ENCODE measurements at places on chromosomes 2 and 18.

DNA sequence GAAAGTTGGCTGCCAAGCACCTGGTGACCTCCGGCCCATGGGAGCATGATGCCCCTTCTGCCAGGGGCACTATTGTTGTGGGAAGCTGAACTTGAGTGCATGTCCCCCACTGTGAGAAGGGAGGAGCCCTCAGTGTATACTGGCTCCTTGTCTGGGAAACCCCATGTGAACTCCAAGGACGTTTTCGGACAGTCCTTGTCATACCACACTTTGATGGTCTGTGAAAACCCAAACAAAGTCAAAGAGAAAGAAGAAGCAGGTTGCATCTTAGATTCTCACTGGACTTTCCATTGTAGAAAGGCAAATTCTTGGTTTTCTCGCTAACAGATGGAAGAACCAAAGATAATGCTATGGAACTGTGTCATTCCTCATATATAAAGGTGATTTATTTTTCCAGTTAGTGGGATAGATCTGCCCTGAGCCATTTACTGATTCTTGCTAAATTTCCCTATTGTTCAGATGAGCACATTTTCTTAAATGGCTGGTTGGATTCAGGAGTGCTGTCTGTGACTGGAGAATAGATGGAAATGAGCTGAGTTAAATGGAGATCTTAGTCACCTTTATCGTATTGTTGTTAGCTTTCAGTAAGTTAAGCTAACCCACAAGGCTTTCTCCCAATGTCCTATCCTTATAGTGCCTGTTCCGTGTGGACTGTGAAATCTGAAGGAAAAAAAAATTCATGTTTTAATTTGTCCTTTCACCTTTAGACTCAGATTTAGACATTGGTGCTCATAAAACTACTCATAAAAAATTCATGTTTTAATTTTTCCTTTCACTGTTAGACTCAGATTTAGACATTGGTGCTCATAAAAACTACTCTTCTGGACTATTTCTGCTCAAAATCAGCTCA is 166.6 kb downstream of the ACTR3 start:
- DNase-seq: no peak

DNA sequence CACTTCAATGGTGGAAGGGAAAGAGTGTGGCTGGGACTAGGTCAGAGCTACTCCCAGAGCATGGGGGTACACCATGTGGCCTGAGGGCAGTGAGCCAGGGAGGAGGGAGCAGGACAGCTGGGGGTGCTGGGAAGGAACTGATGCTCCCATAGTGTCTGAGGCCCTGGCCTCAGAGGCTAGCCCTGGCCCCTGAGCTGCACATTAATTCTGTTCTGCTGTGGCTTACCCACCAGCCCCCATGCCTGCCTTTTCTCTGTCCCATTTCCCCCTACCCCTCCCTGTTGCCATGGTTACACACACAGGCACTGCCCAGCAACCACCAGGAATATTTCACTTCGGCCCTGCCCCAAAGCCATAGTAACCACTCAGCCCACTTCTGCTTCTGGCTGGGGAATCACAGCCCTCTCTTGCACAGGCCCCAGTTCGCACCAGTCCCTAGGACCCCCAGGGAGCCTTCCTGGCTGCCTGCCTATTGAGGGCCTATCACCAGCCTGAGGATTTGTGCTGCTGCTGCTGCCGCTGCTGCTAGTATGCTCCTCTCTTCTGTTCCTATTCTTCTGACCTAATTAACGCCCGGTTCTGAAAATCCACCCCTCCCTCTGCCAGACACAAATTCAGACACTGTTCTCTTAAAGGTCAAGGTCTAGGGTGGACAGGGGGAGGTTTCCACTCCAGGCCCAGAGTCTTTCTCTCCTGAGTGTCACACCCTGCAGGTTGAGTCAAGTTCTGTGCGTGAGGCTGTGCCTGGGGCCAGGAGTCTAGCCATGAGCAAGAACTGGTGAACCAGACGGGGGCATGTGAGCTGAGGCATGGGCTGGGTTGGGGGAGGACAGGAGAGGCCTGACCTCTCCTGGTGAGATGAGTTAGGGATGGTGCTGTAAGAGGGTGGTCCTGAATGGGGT is 87.1 kb upstream of the MCFD2 start:
- DNase-seq: peak; percentile 73

- DNase-seq: peak; percentile 19
Observed at GRCh38 chr2:223576873-223577272, 25.3 kb downstream of the SCG2 start.

DNA sequence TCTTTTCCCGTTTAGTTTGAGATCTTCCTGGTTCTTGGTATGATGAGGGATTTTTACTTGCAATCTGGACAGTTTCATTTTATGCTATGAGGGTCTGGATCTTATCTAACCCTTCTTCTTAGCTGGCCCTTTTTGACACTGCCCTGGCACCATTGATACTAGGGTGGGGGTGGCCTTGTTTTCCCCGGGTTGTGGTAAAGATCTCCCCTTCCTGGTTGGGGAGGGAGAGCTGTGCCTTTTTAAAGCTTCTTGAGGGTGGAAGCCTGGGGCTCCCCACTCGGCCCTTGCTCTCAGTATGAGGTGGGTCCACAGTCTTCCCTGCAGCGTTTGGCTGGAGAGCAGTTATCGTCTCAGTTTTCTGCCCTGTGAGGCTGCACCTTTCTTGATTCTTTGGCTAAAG is 66.1 kb downstream of the ASB1 start:
- no peak for DNase-seq

DNA sequence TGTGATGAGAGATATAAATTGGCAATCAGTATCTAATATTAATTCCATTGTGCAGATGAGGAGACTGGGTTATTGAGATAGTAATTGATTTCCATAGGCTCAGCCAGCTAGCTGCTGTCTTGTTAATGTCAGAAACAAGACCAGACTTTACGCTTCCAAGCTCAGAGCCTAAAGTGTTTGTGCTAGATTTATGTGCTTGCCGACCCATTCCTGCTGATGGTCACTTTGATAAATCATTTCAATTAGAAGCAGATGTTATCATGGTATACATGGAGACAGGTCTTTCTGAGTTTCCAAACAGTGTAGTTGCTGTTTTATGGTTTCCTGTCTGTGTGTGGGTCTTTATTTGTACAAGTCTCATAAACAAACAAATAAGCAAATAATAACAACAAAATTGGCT is 92.8 kb downstream of the AQP4 start:
- DNase-seq: no peak

- no peak for DNase-seq
Observed at GRCh38 chr2:67039517-67040103, 357.5 kb upstream of the ETAA1 start.

- no peak for DNase-seq
Observed at GRCh38 chr2:70412294-70413070, 110.6 kb upstream of the FAM136A start.

GRCh38 chr2:38722271-38723061 is 28.7 kb downstream of the SRSF7 start:
- DNase-seq: no peak

- no peak for DNase-seq
Observed at GRCh38 chr2:220273082-220273481, 645.7 kb downstream of the SLC4A3 start.

DNA sequence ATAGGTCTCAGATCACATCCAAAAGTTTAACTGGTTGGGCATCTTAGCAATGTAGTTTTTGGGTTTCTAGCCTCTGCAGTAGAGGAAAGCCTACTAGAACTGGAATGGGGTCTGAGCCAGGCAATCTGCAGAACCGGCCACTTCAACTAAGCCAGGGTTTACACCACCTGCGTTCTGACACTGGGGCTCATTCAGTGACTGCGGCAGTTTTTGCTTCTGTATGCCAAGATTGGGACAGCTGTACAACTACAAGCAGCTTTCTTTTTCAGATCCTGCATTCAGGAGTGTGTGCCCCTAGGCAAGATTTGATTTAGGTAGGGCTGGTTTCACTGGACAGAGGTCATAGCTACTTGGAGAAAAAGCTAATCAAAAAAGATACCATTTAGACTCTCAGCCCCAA is 43.7 kb upstream of the IGFBP5 start:
- no peak for DNase-seq

- no peak for DNase-seq
Observed at GRCh38 chr2:60442608-60443007, 110.8 kb downstream of the BCL11A start.

- DNase-seq: no peak
Observed at GRCh38 chr2:129113776-129114175, 795.1 kb upstream of the HS6ST1 start.

DNA sequence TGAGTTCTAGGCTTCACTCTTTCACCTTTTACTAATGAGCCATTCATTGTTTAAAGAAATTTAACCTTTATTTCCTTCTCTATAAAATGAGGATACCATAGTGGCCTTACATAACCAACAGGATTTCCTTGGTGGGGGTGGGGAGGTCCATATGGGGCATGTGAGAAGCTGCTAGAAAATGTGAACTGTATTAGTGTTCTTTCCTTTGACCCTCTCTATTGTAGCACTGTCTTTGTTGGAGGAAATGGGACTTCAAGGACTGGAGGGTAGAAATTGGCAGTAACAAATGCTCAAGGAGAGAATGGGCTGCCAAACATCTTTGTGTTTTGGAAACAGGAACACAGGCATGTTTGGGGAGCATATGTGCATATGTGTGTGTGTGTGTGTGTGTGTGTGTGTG is 468.7 kb upstream of the ZEB2 start:
- DNase-seq: no peak

- no peak for DNase-seq
Observed at GRCh38 chr2:54687595-54688152, 35.8 kb upstream of the EML6 start.

- no peak for DNase-seq
Observed at GRCh38 chr2:136019825-136020224, 34.4 kb upstream of the DARS1 start.

DNA sequence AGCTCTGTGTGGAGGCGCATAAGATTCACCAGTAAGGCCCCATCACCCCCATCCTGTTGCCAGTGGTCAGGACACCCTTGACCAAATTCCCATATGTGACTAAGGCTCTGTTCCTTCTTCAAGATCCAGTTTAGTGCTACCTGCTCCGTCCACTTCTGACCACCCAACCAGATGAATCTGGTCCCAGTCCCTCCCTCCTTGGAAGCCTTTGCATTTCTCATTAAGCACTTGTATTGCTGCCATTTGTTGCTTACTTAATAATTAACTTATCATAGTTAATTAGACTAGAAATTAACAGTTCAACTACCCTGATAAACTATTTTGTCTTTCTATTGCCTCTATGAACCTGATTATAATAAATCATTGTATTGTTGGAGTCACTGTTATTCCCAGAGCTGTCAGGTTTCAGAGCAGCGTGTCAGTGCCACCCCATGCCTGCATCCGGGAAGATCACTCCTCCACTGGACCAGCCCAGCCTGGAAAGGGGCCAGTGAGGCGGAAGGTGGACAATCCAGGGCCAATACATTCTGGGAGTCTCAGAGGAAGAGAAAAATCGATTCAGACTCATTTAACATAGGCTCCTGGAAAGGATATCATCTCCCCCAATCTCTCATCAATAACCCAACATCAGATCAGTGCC is 9.5 kb upstream of the NAT8 start:
- no peak for DNase-seq

DNA sequence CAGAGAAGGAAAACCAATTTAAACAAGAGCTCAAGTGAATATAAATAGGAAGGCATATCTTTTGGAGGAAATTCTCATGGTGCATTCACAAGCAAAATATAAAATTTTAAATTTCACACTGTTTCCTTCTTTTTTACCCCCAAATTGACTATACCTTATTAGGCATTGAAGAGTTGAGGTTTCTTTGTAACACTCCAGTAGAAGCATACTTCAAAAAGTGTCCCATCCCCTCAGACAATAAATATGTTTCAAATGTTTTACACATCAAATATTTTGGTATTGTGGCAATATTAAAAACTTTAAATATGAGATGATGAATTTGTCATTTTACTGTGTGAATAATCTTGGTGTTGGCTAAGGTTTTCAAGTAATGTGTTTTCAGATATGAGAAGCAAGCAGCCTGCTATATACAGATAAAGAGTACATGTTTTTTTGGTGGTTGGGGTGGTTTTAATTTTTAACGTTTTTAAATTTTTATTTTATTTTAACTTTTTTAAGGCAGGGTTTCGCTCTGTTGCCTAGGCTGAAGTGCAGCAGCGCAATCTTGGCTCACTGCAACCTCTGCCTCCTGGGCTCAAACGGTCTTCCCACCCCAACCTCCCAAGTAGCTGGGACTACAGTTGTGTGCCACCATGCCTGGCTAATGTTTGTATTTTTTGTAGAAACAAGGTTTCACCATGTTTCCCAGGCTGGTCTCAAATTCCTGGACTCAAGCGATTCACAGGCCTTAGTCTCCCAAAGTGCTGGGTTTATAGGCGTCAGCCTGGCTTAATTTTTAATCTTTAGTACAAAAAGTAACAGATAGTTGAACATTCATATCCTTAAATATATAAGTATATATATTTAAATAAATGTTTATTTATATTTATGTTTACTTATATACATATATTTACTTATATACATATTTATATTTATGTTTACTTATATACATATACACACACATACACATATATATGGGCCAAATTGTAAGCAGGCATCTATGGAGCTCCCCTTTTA is 36.5 kb upstream of the DLX1 start:
- DNase-seq: no peak

DNA sequence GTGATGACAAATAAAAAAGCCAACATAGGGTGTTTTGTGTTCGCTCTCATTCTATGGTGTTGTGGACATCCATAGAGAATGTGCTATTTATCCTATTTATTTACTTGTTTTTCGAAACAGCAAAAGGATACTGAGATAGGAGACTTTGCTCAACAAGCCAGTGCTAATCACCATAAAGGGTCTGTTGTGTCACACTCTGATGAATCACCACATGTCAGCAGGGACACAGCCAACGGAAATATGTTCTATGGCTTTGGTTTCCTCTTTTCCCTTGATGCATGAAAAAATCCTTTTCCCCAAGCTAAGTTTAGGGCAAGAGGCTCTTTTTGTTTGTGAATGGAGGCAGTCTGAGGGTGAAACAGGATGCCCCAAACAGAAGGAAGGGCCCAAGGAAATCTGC is 154.3 kb downstream of the RNF152 start:
- peak; percentile 51 for DNase-seq

- no peak for DNase-seq
Observed at GRCh38 chr2:196739031-196739430, 60.5 kb downstream of the GTF3C3 start.

- DNase-seq: peak; percentile 78
Observed at GRCh38 chr2:241272303-241273209, 42.9 kb downstream of the HDLBP start.

DNA sequence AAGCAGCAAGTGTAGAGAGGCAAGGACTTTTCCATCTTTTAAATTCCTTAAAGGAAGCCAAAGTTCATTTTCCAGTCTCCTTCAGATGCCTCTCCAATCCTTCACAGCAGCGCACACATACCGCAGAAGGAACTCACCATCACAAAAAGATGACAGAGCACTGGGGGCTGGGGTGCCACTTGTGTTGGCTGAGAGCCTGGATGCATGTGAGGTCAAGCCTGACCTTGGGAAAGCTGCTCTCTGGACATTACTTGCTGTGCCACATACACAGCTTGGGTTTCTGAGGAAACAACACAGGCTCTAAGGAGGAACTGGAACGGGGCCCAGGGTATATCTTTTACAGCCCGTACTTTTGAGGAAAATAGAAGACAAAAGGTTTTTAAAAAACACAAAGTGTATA is 364.3 kb upstream of the MEX3C start:
- DNase-seq: no peak

DNA sequence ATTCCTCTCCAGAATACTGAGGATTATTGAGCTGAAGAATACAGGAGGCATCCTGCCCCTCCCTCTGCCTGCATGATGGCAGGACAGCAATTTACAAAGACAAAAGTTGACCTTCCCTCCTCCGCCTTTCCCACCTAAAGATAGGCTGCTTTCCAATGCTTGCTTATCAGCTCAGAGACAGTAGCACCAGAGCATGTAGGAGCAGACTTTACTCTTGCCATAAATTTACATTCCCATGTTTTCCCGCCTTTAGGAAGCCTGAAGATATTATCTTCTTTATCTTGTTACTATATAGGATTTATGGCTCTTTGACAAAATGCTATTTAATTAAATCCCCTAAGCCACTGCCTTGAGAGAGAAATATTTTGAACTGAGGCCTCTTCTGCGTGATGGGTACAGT is 135.6 kb upstream of the HNMT start:
- no peak for DNase-seq
